SHP77 (cell line): ENCODE measurements at places on chromosomes 2 and 18.
A peak's percentile ranks its signal among the peaks of the same experiment; 100 is the strongest.

DNA sequence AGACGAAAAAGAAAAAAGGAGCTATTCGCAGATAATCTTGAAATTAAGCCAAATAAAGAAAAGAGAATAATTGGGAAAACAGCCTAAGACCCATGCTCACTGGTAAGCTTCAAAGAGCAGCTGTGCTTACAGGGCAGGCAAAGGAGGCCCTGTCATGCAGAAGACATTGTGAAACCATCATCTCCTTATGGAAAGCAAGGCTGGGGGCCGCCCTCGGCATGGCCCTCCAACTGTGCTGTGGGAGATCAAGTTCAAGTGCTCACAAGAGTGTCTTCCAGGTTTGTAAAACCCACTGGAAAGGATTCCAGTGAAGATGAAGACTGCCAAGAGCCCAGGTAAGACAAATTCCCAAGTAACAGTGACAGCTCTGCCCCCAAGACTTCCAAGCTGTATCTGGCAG lies 32.2 kb downstream of the ACVR1 start:
- DNase-seq: no peak

GRCh38 chr2:55732854-55733253 lies 39.2 kb upstream of the PNPT1 start:
- DNase-seq: no peak

GRCh38 chr2:227324995-227325838 lies at the start of gene MFF:
MFF (plus strand) TSS chr2:227325251; CDS start chr2:227330666, 5,415 bp downstream.
- DNase-seq: peak; percentile 85

DNA sequence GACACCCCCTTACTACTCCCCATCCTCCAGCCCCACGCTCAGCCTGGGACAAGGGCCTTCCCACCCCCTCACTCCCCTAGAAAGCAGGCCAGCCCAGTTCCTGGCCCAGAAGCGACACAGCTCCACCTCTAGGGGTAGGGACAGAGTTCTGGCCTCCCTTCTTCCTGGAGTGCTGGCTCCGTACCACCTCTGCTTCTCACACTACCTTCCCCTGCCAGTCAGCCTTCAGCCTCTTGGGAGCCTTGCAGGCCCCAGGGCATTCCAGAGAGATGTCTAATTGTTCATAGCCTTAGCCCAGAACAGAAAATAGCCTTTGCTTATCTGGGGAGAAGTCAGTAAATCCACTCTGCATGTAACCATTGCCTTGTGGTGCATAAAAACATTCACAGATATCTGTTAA lies 13.1 kb upstream of the CATIP start:
- no peak for DNase-seq

GRCh38 chr18:36536426-36536825 lies 238.9 kb downstream of the FHOD3 start:
- DNase-seq: no peak

DNA sequence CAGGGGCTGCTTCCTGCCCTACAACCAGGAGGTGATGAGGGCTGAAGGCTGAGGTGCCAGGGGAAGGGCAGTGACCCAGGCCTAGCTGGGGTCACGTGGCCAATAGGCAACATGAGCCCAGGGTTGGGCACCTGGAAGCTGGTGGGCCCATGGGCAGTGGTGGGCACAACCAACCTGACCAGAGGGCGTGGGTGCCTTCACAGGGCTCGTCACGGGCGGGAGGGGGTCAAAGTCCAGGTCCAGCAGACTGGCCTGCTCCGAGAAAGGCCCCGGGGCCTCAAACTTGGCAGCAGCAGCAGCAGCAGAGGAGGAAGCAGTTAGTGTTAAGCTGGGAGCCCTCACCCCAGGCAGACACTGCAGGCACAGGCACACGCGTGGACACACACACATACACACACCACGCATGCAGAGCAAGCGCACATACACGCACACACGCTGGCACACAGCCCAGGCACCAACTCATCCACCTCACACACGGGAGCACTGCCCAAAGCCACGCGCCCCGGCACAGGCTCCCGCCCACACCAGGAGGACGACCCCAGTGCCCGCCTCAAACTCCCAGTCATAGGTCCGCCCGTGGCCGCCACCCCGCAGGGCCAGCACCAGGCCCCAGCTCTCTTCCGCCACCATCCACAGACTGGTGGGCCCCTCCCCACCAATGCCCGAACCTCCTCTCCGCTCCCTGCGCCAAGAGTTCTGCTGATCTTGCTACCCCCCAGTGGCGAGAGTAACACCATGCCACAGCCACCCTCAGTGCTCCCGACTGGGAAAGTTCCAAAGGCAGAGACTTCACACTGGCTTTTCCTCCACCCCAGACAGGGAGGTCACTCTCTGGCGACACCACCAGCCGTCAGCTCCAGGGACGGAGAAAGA lies 53.0 kb downstream of the BIN1 start:
- no peak for DNase-seq

- no peak for DNase-seq
Measured at GRCh38 chr2:239306274-239307220, 94.3 kb downstream of the HDAC4 start.

GRCh38 chr2:217279140-217279539 lies 419.3 kb upstream of the TNP1 start:
- DNase-seq: no peak

GRCh38 chr2:136394136-136395060 lies 276.4 kb upstream of the CXCR4 start:
- no peak for DNase-seq

GRCh38 chr2:43138441-43138840 lies 88.0 kb downstream of the ZFP36L2 start:
- DNase-seq: no peak

DNA sequence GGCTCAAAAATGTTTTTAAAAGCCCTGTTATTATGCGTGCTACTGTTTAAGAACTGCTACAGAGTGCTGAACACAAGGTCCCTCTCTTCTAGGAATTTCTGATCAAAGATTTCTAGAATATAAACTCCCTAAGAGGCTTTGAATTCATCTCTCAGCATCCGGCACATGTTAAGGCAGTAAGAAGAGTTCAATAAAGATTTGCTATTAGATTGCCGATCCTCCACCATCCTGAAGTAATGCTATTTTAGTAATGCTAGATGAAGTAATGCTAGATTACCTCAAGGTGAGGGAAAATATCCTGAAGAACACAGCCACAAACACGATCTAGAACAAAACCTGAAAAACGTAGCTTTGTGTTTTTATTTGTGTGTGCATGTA lies 949 bp upstream of the MYL12B start:
- no peak for DNase-seq

- peak; percentile 9 for DNase-seq
Measured at GRCh38 chr2:45040786-45041185, 31.5 kb upstream of the SIX2 start.

DNA sequence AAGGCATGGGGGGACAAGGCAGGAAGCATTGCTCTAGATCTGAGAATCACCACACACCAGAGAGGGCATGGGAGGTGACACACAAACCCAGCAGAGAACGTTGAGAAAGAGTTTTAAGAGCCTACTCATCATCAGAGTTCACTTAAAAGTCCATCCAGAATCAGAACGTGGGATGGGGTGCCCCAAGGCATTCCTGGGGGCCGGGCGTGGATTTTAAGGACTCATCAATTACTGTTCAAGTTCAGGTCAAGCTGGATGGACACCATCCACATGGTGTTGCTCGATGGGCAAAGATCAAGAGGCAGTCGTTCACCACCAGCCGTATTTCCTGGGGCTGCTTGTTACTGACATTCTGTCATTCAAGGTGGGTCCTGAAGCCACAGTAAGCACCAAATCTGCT lies 34.9 kb downstream of the BCL11A start:
- DNase-seq: no peak

GRCh38 chr2:226380679-226381078 lies 418.9 kb downstream of the IRS1 start:
- DNase-seq: no peak

DNA sequence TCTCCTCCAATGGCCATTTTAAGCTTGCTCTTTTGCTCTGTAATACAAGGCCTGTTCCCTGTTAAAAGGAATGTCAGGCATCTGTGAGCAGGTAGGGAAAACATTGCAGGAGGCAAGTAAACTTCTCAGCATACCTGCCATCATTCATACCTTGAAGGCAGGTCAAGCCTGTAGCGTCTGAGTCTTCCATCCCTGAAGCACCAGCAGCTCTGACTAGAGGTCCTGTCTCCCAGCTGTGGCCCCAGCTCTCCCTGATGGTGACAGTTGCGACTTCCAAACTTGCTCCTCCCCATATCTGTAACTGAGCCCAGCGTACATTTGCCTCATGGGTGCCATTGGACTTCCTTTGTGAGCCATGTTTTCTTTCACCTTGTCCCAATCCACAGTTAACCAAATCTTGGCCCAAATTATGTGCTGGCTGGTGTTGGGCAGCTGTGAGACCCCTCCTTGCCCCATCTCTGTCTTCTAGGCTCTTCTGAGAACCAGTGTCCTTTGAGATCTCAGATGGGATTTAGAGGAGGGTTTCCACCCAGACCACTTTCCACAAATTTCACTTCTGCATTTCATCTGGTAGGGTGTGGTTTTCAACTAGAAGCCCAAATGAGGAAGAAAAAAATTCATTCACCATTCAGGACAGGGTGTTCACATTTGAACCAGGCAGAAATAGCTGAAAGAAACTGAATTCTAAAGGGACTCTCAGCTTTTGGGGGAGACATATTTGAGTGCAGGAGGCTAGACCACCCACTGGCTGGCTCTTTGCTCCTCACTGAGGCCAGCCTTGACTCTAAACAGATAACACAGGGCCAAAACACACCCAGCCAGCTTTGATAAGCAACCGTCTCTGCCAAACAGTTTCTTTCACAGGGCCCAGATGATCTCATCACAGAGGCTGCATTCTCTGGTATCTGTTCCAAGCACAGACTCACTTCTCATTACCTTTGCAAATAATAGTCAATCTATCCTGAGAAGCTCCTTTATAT lies 66.4 kb upstream of the MSH2 start:
- DNase-seq: no peak

DNA sequence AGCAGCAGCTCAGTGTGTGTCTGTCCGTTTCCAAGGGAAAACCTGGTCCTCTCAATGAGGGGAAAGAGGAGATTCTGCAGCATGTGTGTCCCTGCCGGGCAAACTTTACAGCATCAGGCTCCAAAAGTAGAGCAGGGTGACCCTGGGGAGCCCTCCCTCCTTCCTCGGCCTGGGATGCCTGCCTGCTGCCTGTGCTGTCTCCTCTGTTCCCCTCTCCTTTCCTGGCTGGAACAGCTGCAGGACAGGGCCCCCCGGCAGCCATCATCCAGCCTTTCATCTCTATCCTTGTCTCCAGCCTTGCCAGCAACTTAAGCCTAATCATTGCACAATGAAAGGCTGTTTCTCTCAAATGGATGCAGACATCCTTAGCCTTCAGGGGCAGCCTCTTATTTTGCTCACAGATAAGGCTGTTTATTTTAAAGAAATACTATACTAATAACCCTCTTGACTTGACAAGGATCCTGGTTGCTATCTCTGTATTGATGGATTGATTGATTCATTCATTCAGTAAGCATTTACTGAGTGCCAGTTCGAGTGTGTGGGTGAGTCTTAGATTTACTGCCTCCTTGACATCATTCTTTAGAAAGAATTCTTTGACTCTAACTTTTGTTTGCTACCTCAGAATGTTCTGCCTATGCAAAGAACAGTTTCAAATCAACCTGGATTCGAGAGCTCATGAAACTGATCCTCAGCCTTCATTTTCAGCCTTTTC lies 40.6 kb upstream of the EDAR start:
- no peak for DNase-seq

- DNase-seq: no peak
Measured at GRCh38 chr2:240730501-240731177, 39.0 kb downstream of the AQP12A start.

GRCh38 chr2:74333175-74333574 lies 10.0 kb downstream of the SLC4A5 start:
- DNase-seq: peak; percentile 32

GRCh38 chr2:183604065-183604464 lies 479.8 kb downstream of the NUP35 start:
- DNase-seq: no peak

GRCh38 chr18:51668101-51668500 lies 470.6 kb upstream of the MEX3C start:
- peak; percentile 47 for DNase-seq

GRCh38 chr2:105801961-105802360 lies 57.2 kb downstream of the NCK2 start:
- DNase-seq: no peak

DNA sequence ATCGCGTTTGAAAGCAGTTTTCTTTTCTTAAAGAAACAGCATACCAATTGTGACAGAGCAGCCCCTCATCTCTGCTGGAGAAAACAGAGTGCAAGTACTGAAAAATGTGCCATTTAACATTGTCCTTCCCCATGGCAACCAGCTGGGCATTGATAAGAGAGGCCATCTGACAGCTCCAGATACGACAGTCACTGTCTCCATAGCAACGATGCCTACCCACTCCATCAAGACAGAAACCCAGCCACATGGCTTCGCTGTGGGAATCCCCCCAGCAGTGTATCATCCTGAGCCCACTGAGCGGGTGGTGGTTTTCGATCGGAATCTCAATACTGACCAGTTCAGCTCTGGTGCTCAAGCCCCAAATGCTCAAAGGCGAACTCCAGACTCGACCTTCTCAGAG lies 9.5 kb downstream of the GRHL1 start:
- no peak for DNase-seq

DNA sequence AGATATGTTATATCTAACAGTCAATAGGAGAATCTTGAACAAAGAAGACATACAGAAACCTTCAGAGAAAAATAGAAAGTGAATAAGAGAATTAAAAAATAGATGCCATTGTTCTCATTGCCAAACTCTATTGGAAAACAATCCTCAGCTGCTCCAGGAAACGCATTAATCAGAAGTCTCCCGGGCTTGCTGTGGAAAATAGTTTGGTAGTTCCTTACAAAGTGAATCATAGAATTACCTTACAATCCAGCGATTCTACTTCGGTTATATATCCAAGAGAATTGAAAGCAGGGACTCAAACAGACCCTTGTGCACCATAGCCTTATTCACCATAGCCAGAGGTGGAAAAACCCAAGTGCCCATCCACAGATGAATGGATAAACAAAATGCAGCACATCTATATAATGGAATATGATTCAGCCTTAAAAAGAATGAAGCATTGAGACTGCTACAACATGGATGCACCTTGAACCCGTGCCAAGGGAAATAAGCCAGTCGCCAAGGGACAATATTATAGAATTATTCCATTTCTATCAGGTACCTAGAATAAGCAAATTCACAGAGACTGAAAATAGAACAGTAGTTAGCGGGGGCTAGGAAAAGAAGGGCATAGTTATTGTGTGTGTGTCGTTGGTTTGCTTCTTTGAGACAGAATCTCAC lies 21.9 kb upstream of the CHRNA1 start:
- no peak for DNase-seq

DNA sequence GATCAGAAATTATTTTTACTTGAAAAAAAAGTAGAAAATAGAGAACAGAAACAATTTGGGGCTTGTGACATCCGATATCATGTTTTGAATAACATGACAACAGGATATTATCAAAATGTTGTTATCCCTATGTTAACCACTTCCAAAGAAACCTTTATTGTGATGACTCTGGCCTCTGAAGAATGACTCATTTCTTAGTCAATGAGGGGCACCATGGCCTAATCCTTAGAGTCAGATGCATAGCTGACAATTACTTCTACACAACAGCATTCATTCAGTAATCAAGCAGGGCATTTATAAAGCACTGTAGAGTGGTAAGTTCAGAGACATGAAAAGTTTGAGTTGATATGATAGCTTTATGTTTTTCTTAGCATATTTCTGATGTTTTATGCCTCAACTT lies 703.0 kb downstream of the RNF144A start:
- no peak for DNase-seq

GRCh38 chr2:189446780-189447179 lies 5.5 kb downstream of the WDR75 start:
- no peak for DNase-seq

GRCh38 chr2:54907663-54908062 lies 142.6 kb downstream of the RTN4 start:
- DNase-seq: no peak

- DNase-seq: no peak
Measured at GRCh38 chr2:38394903-38395341, 17.8 kb upstream of the ATL2 start.

GRCh38 chr2:98875081-98875728 lies 60.8 kb downstream of the CRACDL start:
- no peak for DNase-seq
